ENCODE measurements at places on chromosomes 3 and 15.

GRCh38 chr3:169813278-169813677 lies 574 bp upstream of the LRRC34 start:
- DNase-seq = no peak

DNA sequence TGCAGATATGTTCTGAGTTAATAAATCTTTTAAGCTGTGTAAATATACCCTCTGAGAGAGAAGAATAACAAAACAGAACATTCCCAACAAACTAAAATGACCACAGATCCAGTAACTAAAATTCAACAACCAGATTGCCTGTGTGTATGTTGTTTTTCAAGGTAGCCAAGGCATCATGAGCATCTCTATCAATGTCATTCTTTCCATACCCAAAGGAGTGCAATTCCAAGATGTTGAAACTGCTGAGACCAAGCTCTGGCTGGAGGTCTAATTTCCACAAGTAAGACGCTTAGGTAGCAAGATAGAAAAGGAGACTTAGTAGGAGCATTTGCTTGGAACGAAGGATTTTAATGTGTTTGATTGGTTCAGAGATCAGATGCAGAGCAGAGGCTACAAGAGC lies 276.3 kb downstream of the RBMS3 start:
- no peak for DNase-seq

GRCh38 chr3:140397847-140398246 lies 280.0 kb upstream of the TRIM42 start:
- DNase-seq = no peak

DNA sequence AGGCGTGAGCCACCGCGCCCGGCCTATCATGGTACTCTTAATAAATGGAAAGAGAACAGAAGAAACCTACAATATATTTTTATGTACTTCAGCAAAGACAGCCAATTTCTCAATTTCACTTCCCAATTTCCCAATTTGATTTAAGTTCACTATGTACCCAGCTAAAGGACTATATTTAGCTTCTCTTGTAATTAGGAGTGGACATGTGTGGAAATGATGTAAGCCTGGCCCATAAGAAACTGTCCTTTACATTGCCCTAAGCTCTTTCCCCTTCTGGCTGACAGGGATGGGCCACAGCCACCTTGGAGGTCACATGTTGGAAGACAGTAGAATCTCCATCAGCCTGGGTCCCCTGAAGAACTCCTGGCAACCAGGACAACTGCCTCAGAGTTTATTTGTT lies 6.2 kb downstream of the TMEM39A start:
- no peak for DNase-seq

DNA sequence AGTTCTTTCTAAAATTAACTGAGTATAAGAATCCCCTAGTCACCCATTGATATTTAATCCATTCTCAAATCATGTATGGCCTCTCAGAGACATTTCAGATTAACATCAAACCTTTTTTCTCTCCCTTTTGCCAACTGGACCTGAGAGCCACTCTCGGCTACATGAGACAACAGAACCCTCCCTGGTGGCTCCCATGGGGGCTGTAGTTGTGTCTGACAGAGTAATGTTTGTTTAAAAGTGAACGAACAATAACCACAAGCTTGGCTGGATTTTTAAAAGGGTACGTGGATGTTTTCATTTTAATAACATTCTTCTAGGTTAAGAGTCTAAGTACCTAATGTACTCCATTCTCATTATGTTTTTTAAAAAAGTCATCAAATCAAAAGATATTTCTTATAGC lies 37.1 kb downstream of the P3H2 start:
- no peak for DNase-seq

GRCh38 chr3:123357275-123357674 lies 91.6 kb downstream of the ADCY5 start:
- DNase-seq = no peak

GRCh38 chr3:113284453-113285050 lies 73.2 kb downstream of the BOC start:
- no peak for DNase-seq

- DNase-seq = no peak
Observed at GRCh38 chr15:78234515-78235040, at the start of gene ACSBG1. Gene ACSBG1 (minus strand): TSS chr15:78234565. CDS start chr15:78234501, 64 bp downstream.

GRCh38 chr3:7536921-7537320 lies 676.0 kb downstream of the GRM7 start:
- DNase-seq = no peak

- DNase-seq = no peak
Observed at GRCh38 chr15:80822676-80823075, 43.5 kb downstream of the CEMIP start.

GRCh38 chr3:101252307-101252706 lies 68.1 kb downstream of the IMPG2 start:
- DNase-seq = no peak

- DNase-seq = no peak
Observed at GRCh38 chr3:187811585-187812250, 66.5 kb upstream of the BCL6 start.

DNA sequence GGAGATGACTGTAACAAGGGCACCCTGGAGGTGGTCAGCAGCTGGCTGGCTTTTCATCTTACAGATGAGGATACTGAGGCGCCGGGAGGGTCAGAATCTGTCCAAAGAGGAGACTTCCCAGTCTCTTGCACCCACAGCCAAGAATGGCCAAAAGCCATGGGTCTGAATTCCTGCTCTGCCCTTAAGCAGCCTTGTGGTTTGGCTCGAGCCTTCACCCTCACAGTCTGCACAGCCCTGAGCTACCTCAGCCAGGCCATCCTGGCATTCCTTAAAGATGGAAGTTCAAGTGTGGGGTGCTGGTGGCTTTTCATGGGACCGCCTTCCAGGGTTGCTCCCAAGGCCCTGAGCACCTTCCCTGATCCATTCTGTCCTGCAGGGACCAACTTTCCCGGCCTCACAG lies 59.2 kb downstream of the CACNA2D2 start:
- DNase-seq = no peak

- no peak for DNase-seq
Observed at GRCh38 chr3:48505146-48505545, 1.2 kb upstream of the SHISA5 start.

DNA sequence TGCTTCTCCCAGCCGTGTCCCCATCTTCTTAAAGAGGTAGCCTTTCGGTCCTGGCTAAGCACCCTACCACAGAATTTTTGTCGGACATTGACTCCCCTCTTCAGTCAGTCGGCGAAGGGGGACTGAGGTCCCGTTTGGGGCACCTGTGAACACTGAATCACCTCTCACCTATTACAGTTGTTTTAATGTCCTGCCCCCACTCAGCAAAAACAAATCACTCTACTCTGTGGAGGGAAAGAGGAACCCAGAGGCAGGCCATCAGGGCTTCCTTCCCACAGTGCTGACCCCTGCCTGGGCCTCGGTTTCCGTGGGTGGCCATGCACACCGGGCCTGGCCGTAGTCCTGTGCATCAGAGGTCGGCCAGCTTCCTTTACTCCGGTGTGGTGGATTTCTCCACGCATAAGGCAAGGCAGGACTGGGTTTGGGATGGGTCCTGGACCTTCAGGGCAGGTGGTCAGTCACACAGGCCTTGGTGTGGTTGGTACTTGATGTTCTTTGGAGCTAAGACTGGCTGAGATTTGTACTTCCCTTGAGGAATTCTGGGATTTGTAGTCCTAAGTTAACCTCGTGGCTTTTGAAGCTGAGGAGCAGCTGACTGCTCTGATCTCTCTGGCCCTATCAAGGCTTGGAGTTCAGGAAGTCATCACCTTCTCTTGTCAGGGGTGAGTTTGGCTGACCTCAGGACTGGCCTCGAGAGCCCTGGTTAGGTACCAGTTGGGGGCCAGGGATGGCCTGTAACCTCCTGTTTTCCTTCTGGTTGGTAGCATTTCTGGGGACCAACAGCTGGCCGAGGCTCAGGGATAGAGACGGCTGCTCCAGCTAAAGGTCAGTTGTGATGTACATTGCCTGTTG lies 627 bp upstream of the FAM131A start:
- no peak for DNase-seq

DNA sequence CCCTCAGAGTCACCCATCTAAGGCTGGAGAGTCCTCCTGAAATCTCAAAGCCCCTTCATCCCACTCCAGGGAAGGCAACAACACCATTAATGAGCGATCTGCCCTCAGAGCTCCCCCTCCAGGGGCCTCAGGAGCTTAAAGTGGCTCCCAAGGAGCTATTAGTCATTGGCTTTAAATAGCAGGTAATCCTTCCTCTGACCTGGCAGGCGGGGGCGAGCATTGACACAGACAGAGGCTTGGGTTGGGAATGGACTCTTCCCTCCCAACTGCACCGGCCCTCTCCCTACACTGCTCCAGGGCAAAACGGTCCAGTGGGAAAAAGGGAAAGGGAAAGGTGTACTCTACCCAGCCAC lies 1.4 kb downstream of the MFGE8 start:
- DNase-seq = no peak

GRCh38 chr3:57179580-57180410 lies 14.6 kb upstream of the IL17RD start:
- no peak for DNase-seq

- DNase-seq = no peak
Observed at GRCh38 chr3:194945508-194945907, 259.8 kb downstream of the FAM43A start.

- DNase-seq = no peak
Observed at GRCh38 chr3:50430191-50430590, 70.9 kb upstream of the TMEM115 start.

DNA sequence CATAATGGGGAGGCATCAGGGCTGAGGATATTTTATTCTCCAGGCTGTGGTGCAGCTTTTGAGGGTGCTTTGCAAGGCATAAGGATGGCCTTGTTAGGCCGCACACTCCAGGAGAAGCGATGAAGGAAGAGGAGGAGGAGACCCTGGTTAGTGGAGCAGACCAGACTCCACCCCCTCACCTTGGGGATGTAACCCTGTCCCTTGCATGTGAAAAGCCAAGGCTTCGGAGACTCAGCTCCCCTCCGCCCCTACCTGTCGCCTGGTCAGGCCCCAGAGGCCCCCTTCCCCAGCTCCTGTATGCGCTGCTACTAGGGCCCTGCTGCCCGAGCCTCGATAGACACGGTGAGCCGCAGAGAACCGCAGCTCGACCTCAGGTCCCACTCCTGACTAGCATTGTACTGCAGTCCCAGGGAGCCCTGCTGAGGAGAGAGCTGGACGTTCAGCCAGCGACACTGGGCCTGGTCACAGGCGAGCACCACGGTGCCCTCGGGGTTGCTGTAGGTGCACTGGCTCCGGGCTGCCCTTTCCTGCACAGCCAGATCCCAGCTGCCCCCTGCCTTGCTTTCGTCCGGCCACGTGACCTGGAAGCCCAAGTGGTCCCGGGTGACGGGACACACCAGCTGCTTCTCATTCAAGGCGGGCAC lies 10.2 kb downstream of the CPN2 start:
- DNase-seq = no peak

GRCh38 chr3:113668015-113668414 lies 28.4 kb downstream of the USF3 start:
- no peak for DNase-seq

DNA sequence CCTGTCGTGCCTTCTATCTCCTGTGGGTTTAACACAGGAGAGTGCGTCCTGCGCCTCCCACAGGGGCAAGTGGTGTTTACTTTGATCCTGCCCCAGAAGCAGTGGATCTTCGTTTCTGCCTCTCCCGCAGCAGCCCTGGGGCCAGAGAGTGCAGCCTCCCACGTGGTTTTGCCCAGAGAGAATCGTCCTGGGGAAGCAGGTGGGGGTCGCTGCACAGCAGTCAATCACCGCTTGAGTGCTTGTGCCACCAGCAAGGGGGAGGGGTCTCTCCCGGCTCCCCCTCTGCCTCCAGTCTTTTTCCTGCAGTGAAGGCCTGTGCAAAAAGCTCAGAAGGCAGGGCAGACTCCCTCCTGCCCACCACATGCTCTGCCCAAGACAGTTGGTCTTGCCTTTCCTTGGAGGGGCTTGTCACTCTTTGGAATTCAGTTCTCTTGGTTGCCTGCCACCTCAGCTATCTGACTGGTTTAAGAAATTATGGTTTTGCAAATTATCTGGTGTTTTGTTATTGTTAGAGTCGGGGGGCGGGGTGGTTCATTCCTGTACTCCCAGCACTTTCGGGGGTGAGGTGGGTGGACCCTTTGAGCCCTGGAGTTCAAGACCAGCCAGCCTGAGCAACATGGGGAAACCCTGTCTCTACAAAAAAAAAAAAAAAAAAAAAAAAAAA lies 26.9 kb downstream of the STOML1 start:
- DNase-seq = no peak

- DNase-seq = peak; percentile 66
Observed at GRCh38 chr3:168249550-168250414, 154.1 kb upstream of the GOLIM4 start.

GRCh38 chr15:63082366-63082765 lies 39.3 kb upstream of the LACTB start:
- no peak for DNase-seq

DNA sequence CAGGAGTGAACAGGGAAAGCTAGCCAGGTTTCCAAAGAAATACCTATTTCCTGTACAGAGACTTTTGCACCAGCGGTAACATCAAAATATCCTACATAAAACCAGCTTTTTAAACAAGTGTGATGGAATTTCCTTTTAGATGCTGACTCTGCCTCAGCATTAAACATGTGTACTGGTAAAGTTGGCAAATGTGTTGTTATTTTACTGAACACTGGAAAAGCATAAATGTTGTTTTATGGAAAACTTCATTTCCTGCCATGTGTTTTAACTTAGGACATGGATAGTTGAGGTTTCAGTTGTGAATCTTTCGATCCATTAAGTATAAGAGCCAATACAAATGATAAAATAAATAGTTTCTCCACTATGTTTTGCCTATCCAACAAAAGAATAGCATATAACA lies 15.7 kb downstream of the OXNAD1 start:
- DNase-seq = no peak

GRCh38 chr3:111315930-111316587 lies 225.9 kb upstream of the CD96 start:
- no peak for DNase-seq

DNA sequence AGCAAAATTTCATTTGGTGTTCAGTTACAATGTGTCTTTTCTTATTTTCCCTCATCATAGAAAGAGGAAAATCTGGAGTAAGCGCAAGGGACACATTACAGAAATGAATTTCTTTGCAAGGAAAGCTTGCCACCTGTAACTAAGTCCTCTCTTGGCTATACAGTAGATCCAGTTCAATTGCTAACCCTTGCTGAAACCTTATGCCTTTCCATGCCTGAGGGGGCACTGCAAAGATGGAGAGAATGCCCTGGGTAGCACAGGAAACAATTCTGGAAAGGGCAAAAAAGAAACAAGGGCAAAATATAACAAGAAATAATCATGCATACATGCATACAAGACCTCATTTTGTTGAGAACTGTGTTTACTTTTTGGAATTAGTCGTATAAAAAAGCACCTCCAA lies 4.3 kb downstream of the CADM2 start:
- no peak for DNase-seq

DNA sequence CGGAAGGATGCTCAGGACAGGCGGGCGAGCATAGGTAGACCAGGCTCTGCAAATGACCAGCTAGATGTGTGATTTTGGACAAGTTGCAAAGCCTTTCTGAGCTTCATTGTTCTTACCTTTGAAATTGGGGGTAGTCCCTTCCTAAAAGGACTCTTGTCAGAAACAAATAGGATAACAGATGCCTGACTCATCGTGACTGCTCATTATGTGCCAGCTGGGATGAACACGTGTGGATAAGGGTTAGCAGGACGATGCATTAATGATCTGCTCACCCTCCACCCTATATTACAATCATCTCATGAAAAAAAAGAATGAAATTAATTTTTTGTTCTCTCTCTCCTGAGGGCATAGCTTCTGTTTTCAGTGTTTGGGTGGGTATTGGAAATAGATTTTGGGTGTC lies 223.4 kb downstream of the NR2F2 start:
- no peak for DNase-seq
